T47D (cell line): ENCODE measurements at places on chromosomes 3 and 15.

- no peak for DNase-seq
Observed at GRCh38 chr15:83119968-83120581, 12.6 kb downstream of the TM6SF1 start.

DNA sequence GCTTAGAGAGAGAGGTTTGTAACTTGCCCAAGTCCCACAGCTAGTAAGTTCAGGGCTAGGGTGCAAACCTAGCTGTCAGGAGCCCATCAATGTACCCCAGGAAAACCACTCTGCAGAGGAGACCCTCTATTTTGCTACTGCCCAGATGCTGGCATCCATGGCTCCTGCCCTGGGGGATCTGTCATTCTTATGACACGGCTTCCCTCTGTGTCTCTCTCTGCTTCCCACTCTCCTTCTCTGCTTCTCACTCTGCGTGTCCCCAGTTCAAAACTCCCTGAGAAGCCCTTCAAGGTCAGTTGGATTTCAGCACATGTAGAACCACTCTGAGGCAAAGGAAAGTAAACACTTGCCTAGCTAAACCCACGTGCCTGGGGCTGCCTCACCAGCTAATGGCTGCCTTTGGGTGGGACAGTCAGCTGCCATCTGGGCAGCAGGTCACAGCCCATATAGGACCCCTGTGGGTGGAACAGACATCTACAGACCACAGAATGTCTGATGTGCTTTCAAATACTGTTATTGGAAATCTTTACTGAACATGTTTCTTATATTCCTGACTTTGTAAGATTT lies 29.4 kb upstream of the SLCO2A1 start:
- no peak for DNase-seq

DNA sequence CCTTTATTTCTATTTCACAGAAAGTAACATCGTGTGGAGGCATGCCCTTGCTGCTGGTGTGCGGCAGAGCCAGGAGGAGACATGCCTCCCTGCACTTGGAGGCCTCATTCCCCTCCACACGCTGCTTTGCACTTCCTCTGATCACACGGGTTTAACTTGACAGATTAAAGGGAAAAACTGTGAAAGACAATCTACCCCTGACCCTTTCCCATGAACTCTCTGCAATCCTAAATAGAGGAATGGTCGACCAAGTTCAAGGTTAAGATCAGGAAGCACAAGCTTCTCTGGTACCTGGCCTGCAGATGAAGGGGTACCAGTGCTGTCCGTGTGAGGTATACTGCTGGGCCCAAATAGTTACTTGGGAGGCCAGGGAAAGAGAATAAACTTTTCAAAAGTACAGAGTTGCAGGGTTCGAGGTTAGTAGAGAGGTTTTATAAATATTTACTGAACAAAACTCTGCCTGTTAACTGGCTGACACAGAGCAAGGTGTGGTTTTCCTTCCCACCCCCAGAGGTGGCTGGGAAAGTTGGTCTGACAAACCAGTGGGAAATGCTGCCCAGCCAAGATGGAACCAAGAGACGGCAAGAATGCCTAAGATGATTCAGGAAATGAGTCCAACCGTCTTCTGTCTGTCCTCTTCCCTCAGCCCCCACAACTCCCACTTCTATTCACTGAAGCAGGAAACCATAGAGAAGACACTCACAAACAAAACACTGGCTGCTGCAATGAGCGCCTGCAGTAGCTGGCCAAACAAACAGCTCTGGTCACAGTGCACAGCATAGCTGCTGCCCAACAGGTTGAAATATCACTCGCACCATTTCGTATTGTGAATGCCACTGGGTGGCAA lies 79.6 kb downstream of the IGF2BP2 start:
- DNase-seq = peak; percentile 48

- no peak for DNase-seq
Observed at GRCh38 chr3:141605883-141606282, 119.1 kb downstream of the RASA2 start.

DNA sequence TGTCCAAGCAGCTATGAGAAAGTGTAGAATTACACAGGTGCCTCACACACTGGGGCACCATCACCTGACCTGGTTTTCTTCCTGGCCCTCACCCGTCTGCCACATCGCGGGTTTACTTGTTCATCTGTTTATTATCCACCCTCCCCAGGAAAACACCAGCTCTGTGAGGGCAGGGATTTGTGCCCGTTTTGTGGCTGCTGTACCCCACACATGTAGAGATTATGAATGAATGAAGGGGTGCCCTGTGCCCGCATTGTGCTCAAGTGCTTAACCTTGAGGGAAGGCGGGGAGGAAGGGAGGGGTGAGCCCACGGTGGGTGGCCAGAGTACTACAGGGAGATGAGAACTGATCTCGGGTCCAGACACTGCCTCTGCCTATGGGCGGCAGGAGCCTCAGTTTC lies 108.4 kb downstream of the WNT7A start:
- no peak for DNase-seq

DNA sequence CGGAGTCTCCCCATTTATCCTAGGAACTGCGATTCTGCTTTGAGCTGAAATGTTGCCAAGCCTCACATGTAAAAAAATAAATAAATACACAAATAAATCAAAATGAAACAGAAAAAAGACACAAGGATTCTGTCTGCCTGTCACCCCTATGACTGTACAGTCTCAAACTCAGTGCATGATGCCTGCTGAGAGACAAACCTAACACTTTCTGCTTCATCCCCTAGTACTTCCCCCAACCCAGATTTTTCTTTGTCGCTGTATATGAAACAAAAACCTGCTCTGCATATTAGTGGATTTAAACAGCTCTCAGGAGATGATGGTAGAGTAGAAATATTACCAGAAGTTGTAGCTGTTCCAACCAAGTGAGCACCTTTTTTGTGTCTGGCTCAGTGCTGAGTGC lies 530.7 kb upstream of the CFAP20DC start:
- DNase-seq = no peak

- no peak for DNase-seq
Observed at GRCh38 chr3:45554006-45554666, 40.4 kb upstream of the LIMD1 start.

- no peak for DNase-seq
Observed at GRCh38 chr3:116702334-116702733, 7.2 kb upstream of the TUSC7 start.

DNA sequence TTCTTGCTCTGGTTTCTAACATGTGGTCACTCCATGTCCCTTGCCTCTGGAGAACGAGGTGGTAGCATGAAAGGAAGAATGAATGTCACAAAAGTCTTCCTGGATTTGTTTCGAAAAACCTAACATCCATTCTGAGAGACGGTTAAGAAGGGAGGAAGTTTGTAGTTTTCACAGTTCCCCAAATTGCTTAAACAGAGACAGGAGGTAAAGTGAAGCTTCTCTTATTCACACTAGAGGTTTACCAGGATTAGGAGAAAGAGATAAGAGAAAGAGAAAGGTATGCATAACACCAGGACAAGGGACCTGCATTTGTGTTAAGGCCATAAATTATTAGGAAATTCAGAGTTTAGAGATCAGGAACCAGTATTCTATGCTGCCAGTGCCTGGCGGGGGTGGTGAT lies 228.1 kb downstream of the CPNE4 start:
- DNase-seq = no peak

DNA sequence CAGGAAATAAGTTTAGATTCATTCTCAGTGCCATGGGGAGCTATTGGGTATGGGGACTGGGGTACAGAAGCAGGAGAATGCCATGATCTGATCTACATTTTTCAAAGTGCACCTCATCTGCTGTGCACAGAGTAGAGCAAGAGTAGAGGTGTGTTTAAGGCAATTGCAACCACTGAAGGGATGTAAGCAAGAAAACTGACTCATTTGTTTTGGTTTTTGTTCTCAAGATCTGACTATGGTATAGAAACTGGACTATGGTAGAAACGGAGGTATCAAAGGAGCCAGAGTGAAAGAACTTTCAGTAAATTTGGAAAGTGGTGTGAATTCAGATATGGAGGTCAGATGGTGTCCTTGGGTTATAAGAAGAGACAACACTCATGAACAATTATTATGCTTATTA lies 86.2 kb upstream of the CMSS1 start:
- no peak for DNase-seq

GRCh38 chr15:36766449-36766848 lies 187.0 kb downstream of the CDIN1 start:
- DNase-seq = no peak

DNA sequence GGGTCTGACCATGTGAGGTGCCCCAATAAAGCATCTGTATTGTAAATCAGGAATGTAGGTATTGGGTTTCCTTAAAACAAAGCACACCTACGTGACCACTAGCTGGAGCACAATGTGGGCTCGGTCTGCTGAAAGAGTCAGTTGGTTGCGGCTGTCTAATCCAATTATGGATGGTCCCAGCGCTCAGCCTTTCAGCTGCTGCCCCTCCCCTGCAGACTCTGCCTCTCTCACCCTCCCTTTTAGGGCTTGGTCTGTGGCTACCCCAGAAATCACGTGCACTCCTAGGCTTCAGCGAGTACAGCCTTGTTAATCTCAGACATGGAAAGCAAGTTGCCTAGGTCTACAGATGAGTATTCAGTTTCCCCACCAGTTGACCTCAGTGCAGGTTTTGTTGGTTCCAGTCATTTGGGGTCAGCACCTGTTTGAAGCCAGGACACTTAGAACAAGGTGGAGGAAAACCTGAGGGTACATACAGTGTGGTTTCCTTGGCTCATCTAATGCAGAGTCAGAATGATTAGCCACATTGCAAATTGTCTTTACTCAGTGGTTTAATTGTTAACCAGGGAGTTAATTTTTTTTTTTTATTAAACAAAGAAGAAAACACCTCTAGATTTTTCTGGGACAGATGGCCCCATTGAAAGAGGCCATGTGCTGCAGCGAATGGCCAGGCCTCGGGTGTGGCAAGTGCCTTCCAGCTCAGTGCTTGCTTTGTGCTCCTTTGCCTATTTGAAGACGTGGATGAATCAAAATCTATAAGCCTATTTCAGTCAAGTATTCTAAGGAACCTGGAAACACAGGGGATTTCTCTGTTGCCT lies 137.7 kb downstream of the IGF1R start:
- DNase-seq = no peak

DNA sequence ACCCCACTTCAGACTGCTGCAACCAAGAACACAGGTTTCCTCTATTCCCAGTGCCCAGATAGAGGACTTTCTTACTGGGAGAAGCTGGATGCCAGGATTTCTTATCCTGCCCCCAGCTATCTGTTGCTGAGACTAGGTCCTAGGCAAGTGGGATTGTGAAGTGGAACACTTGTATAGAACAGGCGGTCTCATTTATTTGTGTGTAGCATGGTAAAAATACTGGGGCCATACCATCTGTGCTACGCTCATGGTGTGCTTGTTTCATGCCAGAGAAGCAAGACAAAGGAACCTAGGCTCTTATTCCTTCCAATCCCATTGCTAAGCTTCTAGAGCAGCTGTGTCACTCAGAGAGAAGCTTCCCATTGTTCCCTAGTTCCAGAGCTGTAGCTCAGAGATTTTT lies 191.5 kb upstream of the EPHA6 start:
- no peak for DNase-seq

GRCh38 chr3:39211332-39212130 lies 19.1 kb upstream of the XIRP1 start:
- DNase-seq = no peak

GRCh38 chr3:155292133-155292532 lies 1.4 kb downstream of the STRIT1 start:
- DNase-seq = no peak

- DNase-seq = no peak
Observed at GRCh38 chr3:169939320-169939719, 27.3 kb upstream of the SEC62 start.

GRCh38 chr3:134617608-134618477 lies 33.0 kb downstream of the KY start:
- DNase-seq = no peak

DNA sequence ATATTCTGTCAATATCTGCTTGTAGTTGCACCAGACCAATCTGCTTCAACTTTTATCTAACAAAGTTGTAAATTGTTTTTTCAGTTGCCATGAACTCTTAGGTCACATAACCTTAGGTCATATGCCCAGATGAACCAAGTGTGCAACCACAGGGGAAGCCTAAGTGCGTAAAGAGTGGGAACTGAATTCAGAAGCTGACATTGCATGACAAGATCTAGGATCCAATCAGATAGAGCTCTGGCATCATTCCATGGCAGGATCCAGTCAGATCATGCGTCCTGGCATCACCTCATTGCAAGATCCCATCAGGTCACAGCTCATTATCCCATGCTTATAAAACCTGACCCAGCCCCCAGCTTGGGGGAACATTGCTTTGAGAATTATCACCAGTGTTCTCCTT lies 18.9 kb upstream of the IFT57 start:
- DNase-seq = no peak

- no peak for DNase-seq
Observed at GRCh38 chr3:190371152-190371551, 16.8 kb upstream of the CLDN16 start.

DNA sequence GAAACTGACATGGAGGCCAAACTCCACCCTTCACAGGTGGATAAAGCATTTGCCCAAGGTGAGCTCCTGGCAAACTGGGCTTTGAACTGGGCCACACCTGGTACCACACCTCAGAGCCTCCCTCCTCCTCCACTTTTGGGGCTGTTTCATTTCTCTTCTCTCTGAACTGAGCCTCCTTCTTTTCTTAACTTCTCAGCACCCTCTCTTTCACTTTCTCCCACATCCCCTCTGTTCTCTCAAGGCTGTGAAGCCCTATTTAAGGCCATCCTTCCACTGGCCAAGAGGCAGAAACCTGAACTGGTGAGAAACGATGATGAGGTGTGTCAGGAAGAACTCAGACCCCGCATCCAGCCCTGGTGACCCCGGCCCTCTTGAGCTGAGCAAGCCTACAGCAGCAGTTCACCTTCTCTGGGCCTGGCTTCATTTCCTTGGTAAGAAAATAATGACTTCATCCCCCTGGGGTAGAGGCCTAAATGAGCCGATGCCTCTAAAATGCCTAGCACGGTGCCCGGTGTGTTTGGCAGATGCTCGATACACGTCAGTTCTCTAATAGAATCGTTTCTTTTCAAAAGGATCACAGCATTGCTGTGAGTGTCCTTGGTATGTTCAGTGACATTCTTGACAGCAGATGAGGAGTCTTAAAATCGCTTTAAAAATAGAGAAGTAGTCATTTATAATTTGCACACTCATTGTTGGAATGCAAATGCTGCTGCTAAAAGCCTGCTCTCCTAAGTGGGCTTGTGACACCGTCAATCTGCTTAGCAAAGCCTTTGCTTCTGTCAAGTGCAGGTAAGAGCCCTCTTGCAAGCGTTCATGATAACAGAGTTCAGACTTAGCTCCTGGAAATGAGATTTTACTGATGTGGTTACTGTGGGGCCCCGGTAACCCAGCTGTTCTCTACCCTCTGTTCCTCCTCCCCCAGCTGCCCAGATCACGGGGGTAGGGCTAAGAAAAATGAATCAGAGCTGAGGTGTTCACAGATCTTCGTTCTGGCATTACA lies 97.7 kb upstream of the ATP2B2 start:
- DNase-seq = no peak

DNA sequence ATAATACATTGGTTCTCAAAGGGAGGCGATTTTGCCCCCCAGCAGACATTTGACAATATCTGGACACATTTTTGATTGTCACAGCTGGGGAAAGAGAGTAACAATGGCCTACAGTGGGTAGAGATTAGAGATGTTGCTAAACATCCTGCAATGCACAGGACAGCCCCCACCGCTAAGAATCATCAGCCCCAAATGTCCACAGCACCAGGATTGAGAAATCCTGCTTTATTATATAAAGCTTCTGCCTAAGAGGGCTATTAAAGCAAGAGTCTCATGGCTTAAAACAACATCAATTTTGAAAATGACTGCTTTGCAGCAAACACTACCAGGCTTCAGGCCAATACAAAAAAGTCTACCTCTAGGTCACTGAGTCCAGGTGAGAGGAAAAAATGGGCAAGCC lies 68.2 kb downstream of the NTRK3 start:
- no peak for DNase-seq
